DMS79 treated with DMSO at 0.1 percent for 48 hours (cell line): ENCODE measurements at places on chromosomes 1 and 21.

GRCh38 chr1:30601316-30602085 is 121.9 kb downstream of the MATN1 start:
- no peak for DNase-seq

- no peak for DNase-seq
Measured at GRCh38 chr1:173504268-173504667, 27.1 kb downstream of the PRDX6 start.

- no peak for DNase-seq
Measured at GRCh38 chr1:94056171-94056570, 64.8 kb downstream of the ABCA4 start.

- no peak for DNase-seq
Measured at GRCh38 chr1:202241376-202242079, 47.9 kb downstream of the LGR6 start.

DNA sequence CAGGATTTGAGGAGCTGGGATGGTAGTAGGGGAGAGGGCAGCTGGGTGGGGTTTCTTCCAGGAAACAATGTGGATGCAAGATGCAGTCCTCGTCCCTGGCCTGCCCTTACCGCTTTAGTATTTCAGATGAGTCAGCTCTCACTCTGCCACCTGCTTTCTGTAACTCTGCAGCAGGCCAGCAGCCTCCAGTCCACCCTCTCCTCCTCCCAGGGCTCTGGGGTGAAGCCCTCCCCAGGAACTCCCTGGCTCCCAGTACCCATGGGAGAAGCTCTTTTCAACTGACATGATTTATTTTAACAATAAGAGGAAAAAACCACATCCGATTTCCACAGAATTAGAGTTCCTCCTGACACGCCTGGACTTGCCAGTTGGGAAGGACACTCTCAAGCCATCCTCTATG is 39.0 kb upstream of the IL20 start:
- peak; percentile 72 for DNase-seq

DNA sequence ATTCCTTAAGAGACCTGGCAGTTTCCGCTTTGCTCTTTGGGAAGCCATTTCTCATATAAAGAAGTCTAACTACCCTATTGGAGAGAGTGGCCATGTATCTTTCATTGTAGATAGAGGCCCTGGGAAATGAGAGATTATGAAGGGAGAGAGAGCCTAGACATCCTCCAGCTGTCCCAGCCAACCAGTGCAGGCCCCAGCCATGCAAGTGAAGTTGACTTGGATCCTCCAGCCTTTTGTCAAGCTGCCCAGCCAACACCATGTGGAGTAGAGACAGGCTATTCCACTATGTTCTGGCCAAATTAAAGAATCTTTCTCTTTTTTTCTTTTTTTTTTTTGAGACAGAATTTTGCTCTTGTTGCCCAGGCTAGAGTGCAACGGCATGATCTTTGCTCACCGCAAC is 7.1 kb upstream of the ANP32E start:
- DNase-seq: no peak

GRCh38 chr1:58823481-58824010 is 39.7 kb upstream of the JUN start:
- DNase-seq: no peak

- DNase-seq: no peak
Measured at GRCh38 chr1:170261669-170262068, 115.9 kb downstream of the NTMT2 start.

DNA sequence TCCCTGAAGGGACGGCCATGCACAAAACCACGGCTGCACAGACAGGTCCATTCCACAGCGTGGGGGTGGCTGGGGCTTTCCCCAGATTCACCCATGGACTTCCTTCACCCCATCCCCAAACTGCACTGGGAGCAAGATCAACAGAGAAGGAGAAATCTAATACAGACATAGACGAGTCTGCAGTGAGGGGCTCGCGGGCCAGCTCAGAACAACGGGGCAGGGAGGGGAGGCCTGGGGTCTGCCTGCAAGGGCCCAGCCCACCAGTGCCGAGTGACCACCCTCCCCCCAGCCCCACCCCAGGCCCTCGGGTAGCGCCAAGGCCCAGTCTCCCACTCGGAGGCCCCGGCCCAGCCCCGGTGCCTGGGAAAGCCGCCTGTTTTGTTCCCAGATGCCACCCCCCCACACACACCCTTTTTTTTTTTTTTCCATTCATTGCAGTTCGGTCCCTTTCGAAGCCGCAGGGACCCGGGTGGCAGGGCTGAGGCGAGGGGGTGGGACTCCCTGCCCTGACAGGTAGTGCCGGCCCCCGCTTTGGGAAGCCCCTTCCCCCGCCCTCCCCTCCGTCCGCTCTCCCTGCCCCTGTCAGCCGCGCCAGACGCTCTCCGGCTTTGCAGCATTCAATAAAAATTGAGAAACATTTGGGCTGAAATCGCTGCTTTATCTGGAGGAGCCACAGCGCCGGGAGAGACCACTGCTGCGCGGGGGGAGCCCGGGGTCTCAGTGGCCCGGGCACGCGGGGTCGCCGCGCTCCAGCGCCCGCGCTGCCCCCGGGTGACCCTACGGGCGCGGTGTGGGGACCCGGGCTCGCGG is 543 bp upstream of the EPHB2 start:
- no peak for DNase-seq
